ENCODE measurements at places on chromosomes 2 and 18. TPM values are rescaled to one million over a fixed set of nuclear protein-coding genes. Genes with fewer than 3 reads are reported as not detected.

Gene GPR45
- total RNA-seq = not detected

Gene HS6ST1
- 13.0 TPM for total RNA-seq

Gene TMEM169
- total RNA-seq = under 0.01 TPM

Gene CACNB4
- 0.18 TPM for total RNA-seq

Gene DYSF
- 87.3 TPM for total RNA-seq
